Heart left ventricle (tissue), 16 donors: ENCODE measurements at places on chromosomes 13 and 19. TPM values are rescaled to one million over a fixed set of nuclear protein-coding genes. Genes with fewer than 3 reads are reported as not detected.

RFPL4AL1 gene
- total RNA-seq = not detected

TUBA3C gene
- total RNA-seq = not detected

- no peak for DNase-seq
These were observed 107.2 kb downstream of the UQCRFS1 start for GRCh38 chr19:29105629-29106292.

RNF225 gene
- not detected for total RNA-seq

CSNK1G2 gene
- 31.8 TPM for total RNA-seq

C5AR2 gene
- 3.0 TPM for total RNA-seq

DNA sequence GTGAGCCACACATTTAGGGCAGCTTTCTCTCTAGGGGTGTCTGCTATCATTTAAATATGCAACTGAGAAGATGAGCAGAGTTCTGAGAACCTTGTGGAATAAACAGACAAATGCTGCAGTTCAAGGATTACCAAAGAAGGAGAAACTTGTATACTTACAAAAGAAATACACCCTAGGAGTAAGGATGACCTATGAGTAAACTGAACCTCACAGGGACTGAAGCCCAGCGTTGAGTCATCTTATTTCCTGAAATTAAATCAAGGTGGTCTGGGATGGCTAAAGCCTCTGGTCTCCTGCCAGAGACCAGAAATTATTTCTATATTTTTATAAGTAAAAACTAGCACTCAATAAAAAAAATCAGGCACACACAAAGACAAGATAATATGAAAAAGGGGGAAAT lies 40.1 kb downstream of the FAM216B start:
- DNase-seq = no peak

LHFPL6 gene
- total RNA-seq = 41.6 TPM

DNA sequence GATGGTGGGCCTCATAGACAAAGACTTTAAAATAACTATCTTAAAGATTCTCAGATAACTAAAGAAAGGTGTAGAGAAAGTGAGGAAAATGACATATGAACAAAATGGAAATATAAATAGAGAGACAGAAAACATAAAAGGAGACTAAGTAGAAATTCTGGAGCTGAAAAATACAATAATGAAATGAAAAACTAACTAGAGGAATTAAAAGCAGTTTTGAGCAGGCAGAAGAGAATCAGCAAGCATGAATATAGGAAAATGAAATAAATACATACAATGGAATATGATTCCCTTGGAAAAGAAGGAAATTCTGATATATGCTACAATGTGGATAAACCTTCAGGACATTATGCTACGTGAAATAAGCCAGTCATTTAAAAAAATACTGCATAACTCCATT lies 3.9 kb downstream of the EEF1AKMT1 start:
- DNase-seq = no peak

DNA sequence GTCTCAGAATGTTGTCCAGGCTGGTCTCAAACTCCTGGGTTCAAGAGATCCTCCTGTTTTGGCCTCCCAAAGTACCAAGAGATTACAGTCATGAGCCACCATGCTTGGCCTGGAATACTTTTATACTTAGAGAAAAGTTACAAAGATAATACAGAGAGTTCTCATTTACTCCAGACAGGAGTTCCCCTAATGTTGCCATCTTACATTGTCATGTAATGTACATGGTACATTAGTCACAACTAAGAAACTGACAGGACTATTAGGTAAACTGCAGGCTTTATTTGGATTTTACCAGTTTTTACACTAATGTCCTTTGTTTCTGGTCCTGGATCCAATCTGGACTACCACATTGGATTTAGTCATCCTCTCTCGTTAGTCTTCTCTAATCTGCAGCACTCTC lies 2.3 kb upstream of the C19orf84 start:
- no peak for DNase-seq

DNA sequence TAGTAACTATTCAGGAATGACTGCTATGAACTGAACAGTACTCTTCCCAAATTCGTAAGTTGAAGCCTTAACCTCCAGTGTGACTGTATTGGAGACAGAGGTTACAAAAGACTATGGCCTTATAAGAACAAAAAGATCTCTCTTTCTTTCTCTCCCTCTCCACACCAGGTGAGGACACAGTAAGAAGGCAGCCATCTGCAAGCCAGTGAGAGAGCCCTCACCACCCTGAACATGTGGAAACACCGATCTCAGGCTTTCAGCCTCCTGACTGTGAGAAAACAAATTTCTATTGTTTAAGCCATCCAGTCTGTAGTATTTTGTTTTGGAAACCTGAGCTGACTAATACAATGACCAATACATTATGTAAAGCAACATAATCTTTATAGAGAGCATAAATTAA lies 888.9 kb downstream of the SLITRK1 start:
- no peak for DNase-seq

OR4F17 gene
- total RNA-seq = not detected

DNA sequence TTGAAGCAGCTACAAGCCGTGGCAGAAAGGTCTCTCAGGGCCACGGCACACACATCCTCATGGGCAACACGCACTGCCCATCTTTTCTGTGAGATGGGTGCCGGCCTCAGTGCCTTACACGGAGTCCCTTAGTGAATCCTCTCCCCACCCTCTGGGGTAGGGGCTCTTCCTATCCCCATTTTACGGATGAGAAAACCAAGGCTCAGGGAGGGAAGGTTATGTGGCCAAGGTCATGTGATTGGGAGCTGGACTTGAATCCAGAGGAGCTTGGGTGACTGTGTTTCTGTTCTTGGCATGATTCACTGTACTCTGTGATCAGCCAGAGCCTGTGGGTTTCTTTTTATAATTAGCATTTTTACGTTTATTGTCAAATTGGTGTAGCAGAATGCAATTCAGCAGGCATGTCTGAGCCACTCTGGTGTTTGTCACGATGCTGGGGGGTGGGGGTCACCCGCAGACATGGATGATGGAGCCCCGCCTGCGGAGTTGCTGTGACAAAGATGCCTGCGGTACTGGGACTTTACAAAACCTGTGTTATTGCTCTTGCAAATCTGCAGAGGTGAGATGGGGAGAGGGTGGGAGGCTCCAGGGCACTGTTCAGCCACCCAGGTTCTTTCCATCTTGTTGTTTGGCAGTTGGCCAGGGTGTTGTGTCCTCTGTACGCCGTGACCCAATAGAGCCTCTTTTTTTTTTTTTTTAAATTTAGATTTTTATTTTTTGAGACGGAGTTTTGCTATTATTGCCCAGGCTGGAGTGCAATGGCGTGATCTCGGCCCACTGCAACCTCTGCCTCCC lies 4.5 kb downstream of the SCN1B start:
- DNase-seq = no peak
